Stimulated activated CD8-positive, alpha-beta memory T cell treated with anti-CD3 and anti-CD28 coated beads, Interleukin-2, amount 100 ng/mL, for 48 hours (primary cell): ENCODE measurements at places on chromosomes 5 and 9.
A peak's percentile ranks its signal among the peaks of the same experiment; 100 is the strongest.

DNA sequence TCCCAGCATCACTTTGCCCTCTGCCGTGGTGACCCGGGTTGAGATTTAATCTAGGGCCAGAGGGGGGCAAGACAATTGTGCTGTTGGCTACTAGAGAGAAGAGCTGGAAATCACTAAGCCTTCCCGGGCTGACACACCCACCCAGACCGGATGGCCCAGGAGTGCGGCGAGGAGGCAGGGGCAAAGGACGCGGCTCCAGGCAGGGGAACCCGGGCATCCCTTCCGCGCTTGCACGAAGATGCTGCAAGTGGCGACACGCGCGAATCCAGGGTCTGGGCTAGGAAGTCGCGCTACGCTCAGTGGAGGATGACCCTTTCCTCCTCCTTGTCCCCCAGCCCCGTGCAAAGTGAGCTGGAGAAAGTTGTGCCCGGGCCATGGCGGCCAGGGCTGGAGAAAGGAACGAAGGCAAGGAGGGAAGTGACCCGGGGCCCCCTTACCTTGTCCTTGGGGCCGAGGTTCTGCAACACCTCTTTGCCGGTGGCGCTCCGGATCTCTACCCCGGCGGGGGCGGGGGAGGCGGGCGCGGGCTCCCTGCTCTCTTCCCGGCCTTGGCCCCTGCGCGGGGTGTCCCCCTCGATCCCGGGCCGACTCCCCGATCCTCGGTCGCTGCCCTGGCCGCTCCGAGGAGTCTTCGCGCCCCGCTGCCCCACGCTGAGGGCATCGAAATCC lies 693 bp downstream of the DPYSL3 start:
- DNase-seq, result no peak

DNA sequence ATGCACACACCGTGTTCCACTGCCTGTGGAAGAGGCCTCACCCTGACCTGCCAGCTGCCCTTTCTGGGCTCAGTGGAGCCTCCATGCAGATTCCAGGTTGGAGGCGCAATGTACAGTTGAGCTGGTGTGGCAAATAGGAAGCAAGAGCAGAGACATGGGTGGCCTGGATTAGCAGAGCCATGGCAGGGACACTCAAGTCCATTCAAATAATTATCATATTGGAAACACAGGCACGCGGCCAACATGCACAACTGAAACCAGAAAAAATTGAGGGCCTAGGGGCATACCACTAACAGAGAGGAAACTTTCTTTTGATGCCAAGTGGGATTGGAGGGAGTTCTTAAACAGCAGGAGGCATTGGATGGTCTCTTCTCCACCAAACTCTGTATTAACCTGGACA lies 35.8 kb downstream of the OTULINL start:
- DNase-seq, result no peak

DNA sequence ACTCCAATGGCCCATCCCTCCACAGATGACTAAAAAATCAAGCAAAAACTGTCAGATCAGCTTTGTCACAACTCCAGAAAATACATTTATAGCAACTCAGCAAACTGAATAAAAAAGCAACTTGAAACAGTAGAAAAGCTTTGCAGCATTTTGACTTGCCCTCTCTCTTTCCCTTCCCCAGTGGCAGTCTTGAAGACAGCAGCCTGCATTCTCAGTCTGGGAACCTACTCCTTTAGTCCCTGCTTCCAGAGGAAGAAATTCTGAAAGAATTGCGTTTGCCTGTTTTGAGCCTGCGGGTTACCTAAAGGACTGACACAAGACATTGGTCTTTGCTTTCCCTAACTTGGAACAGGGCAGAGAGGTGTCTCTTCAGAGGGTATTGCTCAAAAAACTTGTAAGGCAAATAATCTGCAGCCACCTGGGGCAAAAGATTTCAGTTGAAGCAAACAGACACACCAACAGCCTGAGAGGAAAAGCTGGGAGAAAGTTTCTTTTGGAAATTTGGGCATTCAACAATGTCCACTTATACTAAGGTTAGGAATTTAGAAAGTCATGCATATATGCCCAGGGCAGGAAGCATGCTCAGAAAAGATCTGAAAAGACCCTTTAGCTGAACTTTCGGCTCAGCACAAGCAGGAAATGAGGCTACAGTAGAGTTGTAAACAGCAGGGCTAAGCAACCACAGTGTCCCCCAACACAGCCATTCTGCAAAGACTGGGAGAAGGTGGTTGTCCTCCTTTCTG lies 15.2 kb upstream of the SLC35D2 start:
- DNase-seq, result no peak

- DNase-seq, result no peak
Measured at GRCh38 chr9:27108981-27109541, at the start of gene TEK. TEK (plus strand) TSS chr9:27109225; CDS start chr9:27109591, 366 bp downstream.

GRCh38 chr5:108762660-108763059 lies 15.0 kb downstream of the FER start:
- DNase-seq, result no peak

GRCh38 chr9:129282272-129282671 lies 104.2 kb upstream of the IER5L start:
- no peak for DNase-seq

- no peak for DNase-seq
Measured at GRCh38 chr9:73152953-73153352, 1.3 kb downstream of the ANXA1 start.

DNA sequence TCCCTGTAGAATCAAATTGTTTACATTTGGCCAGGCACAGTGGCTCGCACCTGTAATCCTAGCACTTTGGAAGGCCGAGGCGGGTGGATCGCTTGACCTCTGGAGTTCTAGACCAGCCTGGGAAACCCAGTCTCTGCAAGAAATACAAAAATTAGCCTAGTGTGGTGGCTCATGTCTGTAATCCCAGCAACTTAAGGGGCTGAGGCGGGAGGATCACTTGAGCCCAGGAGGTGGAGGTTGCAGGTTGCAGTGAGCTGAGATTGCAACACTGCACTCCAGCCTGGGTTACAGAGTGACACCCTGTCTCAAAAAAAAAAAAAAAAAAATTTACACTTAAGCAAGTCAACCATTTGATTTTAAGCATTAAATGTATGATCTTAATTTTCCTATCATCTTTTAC lies 17.5 kb upstream of the IQGAP2 start:
- no peak for DNase-seq

GRCh38 chr5:38607930-38608564 lies 51.6 kb upstream of the LIFR start:
- no peak for DNase-seq

DNA sequence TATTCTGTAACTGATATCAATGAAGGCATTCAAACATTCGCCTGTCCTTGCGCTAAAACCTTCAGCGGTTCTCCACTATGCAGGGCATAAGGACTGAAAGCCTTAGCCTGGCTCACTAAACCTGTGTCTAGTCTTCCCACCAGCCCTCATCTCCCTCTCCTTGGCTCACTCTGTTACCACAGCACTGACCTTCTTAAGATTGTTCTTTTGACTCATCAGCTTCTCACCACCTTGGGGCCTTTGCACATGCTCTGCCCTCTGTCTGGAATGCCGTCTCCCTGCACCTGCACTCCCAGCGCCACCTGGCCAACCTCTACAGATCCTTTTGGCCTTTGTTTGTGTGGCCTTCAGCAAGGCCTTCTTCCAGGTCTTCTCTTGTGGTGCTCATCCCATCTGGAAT lies 131.8 kb upstream of the IER5L start:
- no peak for DNase-seq

DNA sequence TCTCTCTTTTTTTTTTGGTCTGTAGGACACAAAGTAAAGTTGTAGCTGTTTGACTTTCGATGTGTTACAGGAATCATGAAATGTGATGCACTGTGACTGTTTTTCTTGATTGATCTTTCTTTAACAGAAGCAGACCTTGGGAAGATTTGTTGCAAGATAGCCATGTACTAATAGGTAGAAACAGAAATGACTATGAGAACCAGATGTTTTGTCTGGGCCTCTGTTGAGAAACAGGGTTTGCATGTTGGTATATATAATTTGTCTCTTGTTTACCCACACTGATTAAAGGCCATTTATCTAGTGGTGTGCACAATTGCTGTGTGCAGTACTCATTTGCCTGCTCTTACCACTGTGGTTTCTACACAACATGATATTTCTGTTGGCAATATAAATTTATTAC lies 125.1 kb downstream of the HACD4 start:
- no peak for DNase-seq

DNA sequence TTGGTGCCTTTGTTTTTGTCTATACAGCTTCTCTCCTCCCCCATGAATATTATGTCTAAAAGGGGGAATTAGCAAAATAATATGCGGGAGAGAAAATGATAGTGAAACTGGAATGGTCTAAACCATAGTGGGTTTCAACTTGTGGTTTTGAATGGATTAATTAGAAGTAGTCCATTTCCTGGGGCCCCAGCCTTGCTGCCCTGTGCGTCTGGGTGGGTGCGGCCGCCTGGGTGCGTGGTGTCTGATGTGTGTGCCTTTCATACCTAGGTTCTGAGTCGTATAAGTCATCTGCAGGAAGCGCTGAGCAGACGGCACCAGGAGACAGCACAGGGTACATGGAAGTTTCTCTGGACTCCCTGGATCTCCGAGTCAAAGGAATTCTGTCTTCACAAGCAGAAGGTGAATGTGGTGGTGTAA lies 120.0 kb upstream of the CACNA1B start:
- peak; percentile 22 for DNase-seq

- DNase-seq, result no peak
Measured at GRCh38 chr5:149445739-149446369, 66.8 kb upstream of the IL17B start.

GRCh38 chr9:129273136-129273895 lies 95.3 kb upstream of the IER5L start:
- DNase-seq, result no peak

DNA sequence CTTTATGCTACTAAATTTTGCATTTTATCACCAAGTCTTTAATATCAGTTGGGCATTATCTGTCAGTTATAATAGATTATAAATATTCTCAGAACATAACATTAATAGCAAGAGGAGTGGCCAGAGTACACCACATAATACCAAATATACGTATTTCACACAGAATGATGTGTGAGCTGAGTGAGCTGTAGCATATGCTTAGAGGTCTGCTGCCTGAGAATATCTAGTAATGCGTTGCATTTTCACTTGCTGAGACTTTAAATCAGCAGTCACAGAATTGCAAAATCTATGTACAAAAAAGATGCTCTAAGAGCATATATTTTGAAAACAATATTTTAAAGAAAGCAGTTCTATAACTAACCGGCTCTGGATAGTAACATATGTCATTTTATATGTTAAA lies 921.1 kb upstream of the EDIL3 start:
- DNase-seq, result no peak

DNA sequence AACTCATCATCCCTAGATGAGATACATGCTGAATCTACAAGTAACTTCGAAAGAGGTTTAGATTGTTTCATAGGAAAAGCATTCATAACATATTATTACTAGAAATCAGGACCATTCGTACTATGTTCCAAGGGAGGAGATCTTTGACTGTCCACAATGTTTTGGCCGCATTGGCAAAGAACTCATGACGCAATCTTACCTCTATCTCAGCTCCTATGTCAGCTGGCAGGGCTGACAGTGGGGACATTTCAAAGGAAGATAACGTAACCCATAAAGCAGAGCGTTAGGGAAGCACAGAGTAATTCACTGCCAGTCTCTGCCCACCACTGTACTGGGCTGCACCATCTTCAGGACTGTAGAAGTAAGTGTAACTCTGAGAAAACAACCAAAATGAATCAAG lies 69.7 kb downstream of the EFNA5 start:
- DNase-seq, result no peak

DNA sequence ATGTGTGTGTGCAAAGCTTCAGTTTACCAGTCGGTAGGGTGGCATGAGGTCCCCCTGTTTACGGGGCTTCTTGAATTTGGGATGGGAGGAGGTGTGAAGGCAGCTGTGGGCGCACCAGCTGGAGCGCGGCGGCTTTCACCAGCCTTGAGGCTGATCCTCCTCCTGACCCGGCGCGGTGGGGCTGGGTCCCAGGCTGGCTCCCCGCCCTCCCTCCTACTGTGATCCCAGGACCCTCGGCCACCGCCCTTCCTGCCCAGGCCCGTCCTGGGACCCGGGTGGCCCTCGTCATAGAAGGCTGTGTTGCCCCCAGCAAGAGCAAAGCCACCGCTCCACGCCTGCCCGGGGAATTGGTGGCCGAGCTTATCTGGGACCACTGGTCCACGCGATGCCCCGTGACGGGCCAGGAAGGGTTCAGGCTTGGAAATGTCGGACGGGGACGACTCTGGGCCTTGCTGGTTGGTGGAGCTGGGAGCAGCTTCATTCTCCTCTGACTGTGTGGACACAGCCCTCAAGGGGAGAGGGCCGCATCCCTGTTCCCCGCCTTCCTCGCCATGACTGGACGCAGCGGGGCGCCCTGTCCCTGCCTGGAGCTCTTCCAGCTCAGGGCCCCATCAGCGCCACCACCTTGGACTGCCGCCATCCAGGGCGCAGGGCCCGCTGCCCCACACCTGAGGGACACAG lies 271.1 kb upstream of the IRX1 start:
- no peak for DNase-seq

DNA sequence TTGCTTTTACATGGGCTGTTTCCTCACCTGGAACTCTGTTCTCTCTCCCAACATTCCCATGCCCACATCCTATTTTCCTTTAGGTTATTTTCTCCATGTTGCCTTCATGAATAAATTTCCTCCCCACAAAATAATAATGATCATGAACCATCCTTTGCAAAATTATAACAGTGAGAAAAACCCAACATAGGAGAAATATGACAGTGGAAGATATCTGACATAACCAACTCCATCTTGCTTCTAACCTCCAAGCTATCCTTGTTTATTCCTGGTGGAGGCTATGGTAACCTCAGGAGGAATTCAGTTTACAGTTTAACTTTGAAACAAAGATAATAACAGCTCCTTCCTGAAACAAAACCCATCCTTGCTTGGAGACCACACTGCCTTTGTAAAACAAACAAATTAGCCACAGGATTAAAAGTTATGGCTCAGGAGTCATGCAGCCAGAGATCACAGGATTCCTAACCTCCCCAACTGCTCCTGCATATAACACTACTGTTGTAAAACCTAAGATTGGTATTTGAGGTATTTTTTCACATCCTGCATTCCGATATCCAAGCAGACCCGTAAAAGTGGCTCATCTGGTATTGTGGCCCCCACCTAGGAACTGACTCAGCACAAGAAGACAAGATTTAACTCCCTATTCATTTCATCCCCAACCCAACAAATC lies 212.4 kb downstream of the TRIM32 start:
- DNase-seq, result no peak

DNA sequence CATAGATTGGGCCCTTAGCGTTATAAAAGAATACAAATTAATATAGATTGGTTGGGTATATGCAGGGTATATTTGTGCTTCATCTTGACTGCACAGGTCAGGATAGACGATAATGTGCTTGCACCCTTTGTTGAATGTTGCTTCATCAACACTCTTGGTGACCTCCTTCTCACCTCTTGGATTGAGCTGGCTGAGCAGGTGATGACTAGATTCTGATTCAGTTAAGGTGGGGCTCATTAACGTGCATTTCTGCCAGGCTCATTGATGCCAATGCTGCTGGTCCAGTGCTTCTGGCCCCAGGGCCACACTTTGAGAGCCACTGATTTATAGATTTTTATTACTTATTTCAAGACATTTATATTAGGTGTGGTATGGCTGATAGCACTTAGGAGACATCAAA lies 27.7 kb downstream of the PCSK5 start:
- no peak for DNase-seq
